ENCODE measurements at places on chromosomes 1 and 21. TPM values are rescaled to one million over a fixed set of nuclear protein-coding genes. Genes with fewer than 3 reads are reported as not detected.

IFNAR1 gene
- 16.5 TPM for total RNA-seq

REN gene
- total RNA-seq, result not detected

KMO gene
- total RNA-seq, result 1.2 TPM

CHRM3 gene
- 0.28 TPM for total RNA-seq

CD48 gene
- not detected for total RNA-seq

SIK1 gene
- total RNA-seq, result 12.8 TPM

PTAFR gene
- total RNA-seq, result 0.29 TPM

IL20 gene
- total RNA-seq, result not detected

ITSN1 gene
- 14.9 TPM for total RNA-seq

SERTAD4 gene
- 1.1 TPM for total RNA-seq

CAPN8 gene
- total RNA-seq, result 0.69 TPM

LRRC38 gene
- not detected for total RNA-seq

PTCH2 gene
- 0.21 TPM for total RNA-seq

C1orf21 gene
- total RNA-seq, result 8.0 TPM

CASZ1 gene
- 2.5 TPM for total RNA-seq

FCER1G gene
- not detected for total RNA-seq

WLS gene
- 22.8 TPM for total RNA-seq

PRSS38 gene
- not detected for total RNA-seq

CFHR3 gene
- total RNA-seq, result 0.23 TPM

LCE1B gene
- not detected for total RNA-seq

CELSR2 gene
- 3.8 TPM for total RNA-seq

MROH7 gene
- total RNA-seq, result not detected

CLCNKA gene
- 0.06 TPM for total RNA-seq

KRTAP12-2 gene
- not detected for total RNA-seq

MYOG gene
- total RNA-seq, result not detected

ZNF692 gene
- total RNA-seq, result 28.2 TPM

LCE1E gene
- total RNA-seq, result not detected

BSND gene
- not detected for total RNA-seq

TMOD4 gene
- not detected for total RNA-seq

SPATA21 gene
- 0.06 TPM for total RNA-seq

LRRC8B gene
- 5.1 TPM for total RNA-seq

DDX59 gene
- total RNA-seq, result 14.8 TPM

LAD1 gene
- 0.69 TPM for total RNA-seq

OR6N1 gene
- total RNA-seq, result not detected

PLA2G2D gene
- total RNA-seq, result not detected

PRDM15 gene
- 4.2 TPM for total RNA-seq

METTL13 gene
- 43.4 TPM for total RNA-seq

AGBL4 gene
- total RNA-seq, result not detected

LPGAT1 gene
- 22.7 TPM for total RNA-seq

MCOLN3 gene
- total RNA-seq, result 3.6 TPM

TNFRSF8 gene
- total RNA-seq, result 0.09 TPM

DUSP23 gene
- total RNA-seq, result 50.8 TPM

SFN gene
- 397 TPM for total RNA-seq

SLC30A10 gene
- 0.05 TPM for total RNA-seq

TNFRSF9 gene
- 3.4 TPM for total RNA-seq

ARHGAP29 gene
- 13.8 TPM for total RNA-seq

SPTA1 gene
- not detected for total RNA-seq

RHBDL2 gene
- 2.2 TPM for total RNA-seq

OXCT2 gene
- total RNA-seq, result 0.38 TPM

MATN1 gene
- 0.05 TPM for total RNA-seq

AMY1B gene
- total RNA-seq, result not detected

CD1B gene
- not detected for total RNA-seq

AMY1A gene
- not detected for total RNA-seq

ADAMTS5 gene
- not detected for total RNA-seq
